NCI-H2029 (cell line): ENCODE measurements at places on chromosomes 6 and 20.

DNA sequence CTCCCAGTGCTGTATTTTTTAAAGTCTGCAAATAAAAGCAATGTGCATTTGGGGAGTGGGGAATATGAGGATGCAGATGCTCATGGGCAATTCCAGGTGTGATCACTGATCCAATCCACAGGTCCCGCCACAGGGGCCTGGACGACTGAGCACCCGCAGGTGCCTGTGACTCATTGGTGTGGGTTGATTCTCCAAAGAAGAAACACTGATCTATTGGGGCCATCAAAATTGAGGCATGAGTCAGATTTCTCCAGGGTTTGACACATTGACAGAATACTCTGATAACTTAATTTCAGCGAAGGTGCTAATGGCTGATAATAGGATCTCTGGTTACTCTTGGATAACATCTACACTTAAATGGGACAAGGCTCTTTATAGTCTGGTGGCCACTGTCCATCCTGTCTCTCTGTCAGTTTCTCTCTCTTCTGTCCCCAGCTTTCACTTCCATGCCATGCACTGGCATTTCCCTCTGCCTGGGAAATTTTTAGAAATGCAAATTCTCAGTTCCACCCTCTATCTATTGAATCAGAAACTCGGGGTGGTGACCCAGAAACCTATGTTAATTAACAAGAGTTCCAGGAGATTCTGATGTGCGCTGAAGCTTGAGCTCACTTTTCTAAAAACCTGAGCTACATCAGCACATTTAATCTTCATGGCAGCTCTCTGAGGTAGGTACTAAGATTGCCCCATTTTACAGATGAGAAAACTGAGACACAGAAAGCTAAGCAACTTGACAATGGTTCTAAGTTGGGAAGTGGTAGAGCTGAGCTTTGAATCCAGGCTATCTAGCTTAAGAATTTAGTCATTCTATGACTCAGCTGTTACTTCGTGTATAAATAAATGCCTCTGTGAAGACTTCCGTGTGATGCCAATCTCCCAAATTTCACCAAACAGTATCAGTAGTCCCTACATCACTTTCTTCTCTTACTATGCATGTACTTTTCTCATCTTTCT lies 10.2 kb upstream of the RCAN2 start:
- no peak for DNase-seq

GRCh38 chr6:56595490-56596122 lies 47.1 kb downstream of the DST start:
- peak; percentile 49 for DNase-seq

DNA sequence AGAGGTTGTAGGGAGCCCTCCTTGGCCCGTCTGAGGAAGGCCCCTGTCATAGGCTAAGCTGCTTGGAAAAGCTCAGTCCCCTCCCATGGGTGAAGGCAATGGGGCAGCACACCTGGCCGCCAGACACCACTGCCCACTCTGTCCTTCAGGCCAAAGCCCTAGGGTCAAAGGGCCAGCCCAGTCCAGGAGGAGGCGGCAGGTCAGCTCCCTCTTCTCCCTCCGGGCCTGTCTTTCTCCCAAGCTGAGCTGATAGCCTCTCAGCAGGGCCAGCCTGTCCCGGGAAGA lies 5.1 kb upstream of the CLPSL2 start:
- DNase-seq, result no peak

GRCh38 chr6:86148586-86148985 lies 505.9 kb upstream of the SYNCRIP start:
- DNase-seq, result no peak

DNA sequence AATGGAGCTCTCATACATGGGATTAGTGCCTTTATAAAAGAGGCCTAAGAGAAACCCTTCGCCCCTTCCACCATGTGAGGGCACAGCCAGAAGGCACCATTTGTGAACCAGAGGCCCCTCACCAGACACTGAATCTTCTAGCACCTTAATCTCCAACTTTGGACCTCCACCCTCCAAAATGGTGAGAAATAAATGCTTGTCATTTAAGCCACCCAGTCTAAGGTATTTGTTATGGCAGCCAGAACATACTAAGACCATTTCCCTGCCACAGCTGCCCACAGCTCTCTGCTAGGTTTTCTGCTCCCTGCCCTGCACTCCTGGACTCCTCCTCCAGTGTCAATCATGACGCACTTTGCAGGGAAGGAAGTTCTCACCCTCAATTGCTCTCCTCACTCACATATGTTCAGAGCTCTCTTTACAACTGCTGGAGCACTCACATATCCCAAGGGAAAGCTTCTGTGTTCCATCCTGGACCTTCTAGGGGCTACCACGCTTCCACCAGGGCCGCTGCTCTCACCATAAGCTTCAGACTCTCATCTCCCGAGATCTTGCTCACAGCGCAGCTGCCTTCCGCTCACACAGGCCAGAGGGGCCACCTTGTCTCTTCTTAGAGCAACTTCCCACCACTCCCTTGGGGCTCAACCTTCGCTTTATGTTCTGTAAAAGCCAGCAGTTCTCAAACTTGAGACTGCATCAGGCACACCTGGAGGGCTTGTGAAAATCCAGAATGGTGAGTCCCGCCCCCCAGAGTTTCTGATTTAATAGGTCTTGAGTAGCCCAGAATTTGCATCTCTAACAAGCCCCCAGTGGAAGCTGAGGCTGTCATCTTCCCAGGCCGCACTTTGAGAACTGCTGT lies 1.6 kb upstream of the LY86 start:
- DNase-seq, result no peak

- DNase-seq, result peak; percentile 20
Measured at GRCh38 chr20:47792021-47792618, 6.8 kb upstream of the SULF2 start.

GRCh38 chr20:4444404-4444803 lies 277.3 kb upstream of the PRND start:
- no peak for DNase-seq

DNA sequence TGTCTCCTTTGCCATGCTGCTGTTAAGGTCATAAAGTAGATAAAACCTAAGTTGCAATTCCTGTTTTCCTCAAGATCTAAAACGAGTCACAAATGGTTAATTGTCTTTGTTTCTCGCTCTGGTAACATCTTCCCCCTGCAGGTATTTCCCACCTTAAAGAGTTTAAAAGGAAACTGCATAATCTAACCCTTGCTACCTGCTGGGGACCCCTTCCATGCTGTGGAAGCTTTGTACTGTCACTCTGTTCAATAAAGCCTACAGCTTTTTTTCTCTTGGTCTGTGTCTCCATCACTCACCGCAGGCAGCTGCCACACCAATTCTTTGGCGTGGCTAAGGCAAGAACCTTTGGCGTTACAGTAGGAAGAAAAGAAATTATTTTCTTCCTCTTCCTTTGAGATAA lies 117.7 kb upstream of the GJE1 start:
- DNase-seq, result no peak
